ENCODE measurements at places on chromosomes 16 and 17.

- no peak for DNase-seq
Observed at GRCh38 chr17:50559674-50560184, 786 bp upstream of the CACNA1G start.

DNA sequence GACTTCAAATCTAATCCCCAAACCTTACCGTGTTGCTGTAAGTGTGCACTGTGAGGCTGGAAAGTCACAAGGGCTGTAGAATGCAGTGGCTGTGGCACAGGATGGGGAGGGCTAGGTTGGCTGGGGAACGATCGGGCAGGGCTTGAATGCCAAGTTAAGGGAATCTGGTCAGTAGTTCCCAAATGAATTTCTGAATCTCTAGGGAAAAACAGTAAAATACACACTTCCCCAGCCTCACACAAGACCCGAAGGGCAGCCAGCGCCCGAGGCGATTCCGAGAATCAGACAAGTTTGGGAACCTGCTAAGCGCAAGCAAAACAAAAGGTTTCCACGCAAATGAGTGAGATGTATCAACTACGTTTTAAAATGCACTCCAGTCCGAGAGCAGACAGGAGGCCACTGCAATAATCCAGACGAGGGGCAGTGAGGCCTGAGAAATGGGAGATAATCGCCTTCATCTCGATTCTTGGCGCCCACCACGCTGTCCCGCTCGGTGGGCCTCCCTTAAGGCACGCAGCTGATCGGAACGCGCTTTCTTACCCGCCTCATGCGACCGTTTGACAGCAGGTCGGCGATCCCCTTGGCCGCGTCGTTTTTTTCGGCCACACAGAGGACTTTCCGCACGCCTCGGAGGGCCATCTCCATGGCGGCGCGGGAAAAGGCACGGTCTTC lies 599 bp downstream of the TOP3A start:
- DNase-seq = no peak

GRCh38 chr16:59060207-59060606 lies 326.1 kb upstream of the GOT2 start:
- DNase-seq = no peak

DNA sequence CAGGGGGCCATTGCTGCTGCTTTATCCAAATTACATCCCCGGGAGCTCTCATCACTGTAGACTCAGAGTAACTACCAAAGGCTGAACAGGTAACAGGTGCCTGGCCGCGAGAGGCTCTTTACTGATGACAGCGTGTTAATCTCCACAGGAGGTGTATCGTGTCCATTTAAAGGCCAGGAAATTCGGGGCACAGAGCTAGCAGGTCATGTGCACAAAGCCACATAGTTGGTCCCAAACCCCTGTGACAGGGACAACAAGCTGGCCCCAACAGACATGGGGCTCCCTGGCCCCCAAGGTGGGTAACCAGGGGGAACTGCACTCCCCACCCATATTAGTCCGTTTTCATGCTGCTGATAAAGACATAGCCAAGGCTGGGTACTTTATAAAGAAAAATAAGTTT lies 55.3 kb upstream of the RBFOX3 start:
- no peak for DNase-seq

DNA sequence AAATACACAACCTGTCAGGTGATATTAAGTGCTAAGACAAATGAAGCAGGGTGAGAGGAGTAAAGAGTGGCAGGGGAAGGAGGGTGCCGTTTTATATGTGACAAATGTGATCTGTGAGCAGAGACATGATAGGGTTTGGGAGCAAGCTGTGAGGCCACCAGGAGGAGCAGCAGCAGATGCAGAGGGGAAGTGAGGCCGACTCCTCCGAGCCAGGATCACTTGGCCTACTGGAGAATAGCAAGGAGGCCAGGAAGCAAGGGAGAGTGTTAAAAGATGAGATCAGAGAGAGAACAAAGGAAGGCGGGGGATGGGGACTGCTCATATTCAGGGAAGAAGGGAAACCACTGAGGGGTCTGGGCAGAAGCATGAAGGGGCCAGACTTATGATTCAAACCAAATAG lies 129.4 kb downstream of the TANGO6 start:
- no peak for DNase-seq

- no peak for DNase-seq
Observed at GRCh38 chr17:29124925-29125273, 55.3 kb downstream of the MYO18A start.

DNA sequence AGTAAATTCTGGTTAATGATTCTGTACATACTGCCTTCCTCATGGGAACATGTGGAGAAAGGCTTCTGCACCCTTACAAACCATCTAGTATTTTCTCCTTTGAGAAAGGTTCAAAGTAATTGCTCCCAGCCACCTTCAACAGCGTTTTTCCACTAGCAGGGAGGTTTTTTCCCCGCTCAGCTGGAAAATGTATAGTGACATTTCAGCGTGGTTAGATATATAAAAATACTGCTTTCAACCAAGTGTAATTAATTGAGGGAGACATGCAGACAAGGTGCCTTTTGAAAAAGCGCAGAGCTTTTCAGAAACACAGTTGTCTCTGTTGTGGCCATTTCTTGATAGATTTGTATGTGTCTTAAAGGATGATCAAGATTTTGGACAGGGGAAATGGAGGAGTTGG lies 5.1 kb downstream of the BMERB1 start:
- no peak for DNase-seq

- no peak for DNase-seq
Observed at GRCh38 chr16:53045341-53046220, 7.1 kb downstream of the CHD9NB start.

- DNase-seq = no peak
Observed at GRCh38 chr17:19012171-19013080, 7.9 kb upstream of the FAM83G start.

- no peak for DNase-seq
Observed at GRCh38 chr17:81371910-81372760, 23.1 kb upstream of the BAHCC1 start.

- DNase-seq = no peak
Observed at GRCh38 chr17:29583324-29584248, 5.9 kb downstream of the GIT1 start.

DNA sequence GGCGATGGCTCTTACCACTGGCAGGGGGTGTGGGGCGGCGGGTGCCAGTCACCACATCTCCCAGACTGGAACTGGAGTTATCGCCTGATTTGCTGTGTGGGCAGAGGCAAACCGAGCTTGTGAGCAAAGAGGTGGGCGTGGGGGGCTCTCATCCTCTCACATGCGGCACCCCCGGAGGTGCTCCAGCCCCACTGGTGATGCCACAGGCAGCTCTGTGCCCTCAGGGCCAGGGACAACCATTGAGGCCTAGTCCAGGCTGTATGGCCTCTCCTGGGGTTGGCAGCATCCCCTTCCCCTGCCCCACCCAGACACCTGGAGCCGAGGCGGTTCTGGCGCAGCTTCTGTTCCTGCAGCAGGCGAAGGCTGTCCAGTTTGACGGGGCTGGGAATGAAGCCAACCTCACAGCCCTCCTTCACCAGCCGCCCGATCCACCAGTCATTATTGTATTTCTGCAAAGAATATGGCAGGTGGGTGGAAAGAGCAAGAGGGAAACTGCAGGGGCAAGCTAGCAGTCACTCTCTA lies 10.9 kb downstream of the CACNB1 start:
- DNase-seq = no peak

DNA sequence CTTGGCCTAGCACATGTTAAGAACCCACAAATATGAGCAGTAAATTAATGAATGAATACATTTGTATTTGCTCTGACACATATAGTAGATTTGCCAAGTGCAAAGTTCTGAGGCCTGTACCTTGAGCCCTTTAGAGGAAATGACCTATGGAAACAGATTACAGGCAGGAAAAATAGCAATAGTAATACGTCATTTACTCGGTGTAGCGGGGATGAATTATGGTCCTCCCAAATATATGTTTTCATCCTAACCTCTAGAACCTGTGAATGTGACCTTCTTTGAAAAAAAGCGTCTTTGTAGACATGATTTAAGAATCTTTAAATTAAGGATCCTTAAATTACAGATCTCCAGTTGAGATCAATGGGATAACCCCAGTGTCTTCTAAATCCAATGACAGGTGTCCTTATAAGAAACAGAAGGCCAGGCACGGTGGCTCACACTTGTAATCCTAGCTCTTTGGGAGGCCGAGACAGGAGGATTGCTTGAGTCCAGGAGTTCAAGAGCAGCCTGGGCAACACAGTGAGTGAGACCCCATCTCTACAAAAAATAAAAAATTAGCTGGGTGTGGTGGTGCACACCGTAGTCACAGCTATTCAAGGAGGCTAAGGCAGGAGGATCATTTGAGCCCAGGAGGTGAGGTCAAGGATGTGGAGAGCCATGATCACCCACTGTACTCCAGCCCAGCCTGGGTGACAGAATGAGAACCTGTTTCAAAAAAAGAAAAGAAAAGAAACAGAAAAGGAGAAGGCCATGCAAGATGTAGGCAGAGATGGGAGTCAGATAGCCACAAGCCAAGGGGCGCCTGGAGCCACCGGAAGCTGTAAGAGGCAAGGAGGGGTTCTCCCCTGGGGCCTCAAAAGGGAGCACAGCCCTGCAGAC lies 5.1 kb upstream of the ITPRIPL2 start:
- DNase-seq = no peak

All from progenitor cell of endocrine pancreas (in vitro differentiated cells).